ENCODE measurements at places on chromosomes 1 and 21.

GRCh38 chr1:224539971-224540370 is 76.1 kb upstream of the CNIH3 start:
- no peak for DNase-seq

- DNase-seq: no peak
These were observed 5.9 kb downstream of the CAMK1G start for GRCh38 chr1:209589440-209589839.

- no peak for DNase-seq
These were observed 12.3 kb downstream of the BARHL2 start for GRCh38 chr1:90704817-90705216.

- DNase-seq: no peak
These were observed 16.7 kb downstream of the LPAR3 start for GRCh38 chr1:84876353-84876752.

GRCh38 chr1:22500471-22500870 is 48.8 kb downstream of the ZBTB40 start:
- no peak for DNase-seq

- no peak for DNase-seq
These were observed 30.2 kb downstream of the DBT start for GRCh38 chr1:100219457-100219856.

- no peak for DNase-seq
These were observed 433 bp downstream of the TIMM17A start for GRCh38 chr1:201955729-201956143.

- no peak for DNase-seq
These were observed 40.1 kb downstream of the ARHGEF16 start for GRCh38 chr1:3494321-3495308.

DNA sequence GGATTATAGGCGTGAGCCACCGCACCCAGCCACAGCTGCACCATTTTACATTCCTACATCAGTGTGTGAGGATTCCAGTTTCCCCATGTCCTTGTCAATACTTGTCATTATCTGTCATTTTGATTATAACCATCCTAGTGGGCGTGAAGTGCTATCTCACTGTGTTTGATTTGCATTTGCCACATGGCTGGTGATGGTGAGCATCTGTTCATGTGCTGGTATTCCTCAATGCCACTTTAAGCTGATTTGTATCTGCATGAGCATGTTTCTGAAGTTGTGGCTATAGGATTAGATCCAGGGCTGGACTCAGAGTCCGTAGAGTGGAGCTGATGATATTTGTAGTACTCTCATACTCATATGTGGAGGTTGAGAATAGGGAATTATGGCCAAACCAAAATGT is 36.6 kb downstream of the SRRM1 start:
- no peak for DNase-seq

GRCh38 chr1:66563094-66563800 is 29.3 kb downstream of the SGIP1 start:
- DNase-seq: no peak

- DNase-seq: no peak
These were observed 474.6 kb upstream of the USP24 start for GRCh38 chr1:55689800-55690199.

DNA sequence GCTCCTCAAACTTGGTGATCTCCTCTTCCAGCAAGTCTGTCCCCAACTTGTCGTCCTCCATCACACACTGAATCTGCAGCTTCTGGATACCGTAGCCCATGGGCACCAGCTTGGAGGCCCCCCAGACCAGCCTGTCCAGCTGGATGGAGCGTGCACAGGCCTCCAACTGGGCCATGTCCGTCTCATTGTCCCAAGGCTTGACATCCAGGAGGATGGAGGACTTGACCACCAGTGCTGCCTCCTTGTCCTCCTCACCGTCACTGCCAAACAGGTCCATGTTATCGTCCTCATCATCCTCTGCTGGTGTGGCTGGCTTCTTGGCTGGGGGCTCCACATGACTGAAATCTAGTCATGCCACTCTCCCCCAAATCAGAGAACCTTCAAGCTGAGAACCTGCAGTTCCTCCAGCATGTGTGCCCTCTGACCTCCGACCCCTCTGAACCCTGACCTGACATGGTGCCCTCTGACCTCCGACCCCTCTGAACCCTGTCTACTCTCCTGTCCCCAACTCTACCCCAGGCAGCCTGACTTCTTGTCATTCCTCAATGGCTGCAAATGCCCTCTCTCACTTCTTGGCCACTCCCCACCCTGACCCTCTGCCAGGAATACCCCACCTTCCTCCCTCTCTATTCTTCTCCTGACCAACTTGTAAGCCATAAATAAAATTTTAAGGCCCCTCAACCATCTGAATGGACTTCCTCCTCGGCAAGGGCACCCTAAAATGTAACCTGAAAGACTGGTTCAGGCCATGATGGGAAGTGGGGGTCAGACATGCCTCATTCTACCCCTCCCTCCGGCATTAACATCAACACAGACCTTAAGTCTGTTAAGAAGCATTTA is 275.7 kb upstream of the C1orf174 start:
- DNase-seq: no peak

GRCh38 chr1:91617285-91617765 is 116.7 kb downstream of the CDC7 start:
- DNase-seq: no peak

DNA sequence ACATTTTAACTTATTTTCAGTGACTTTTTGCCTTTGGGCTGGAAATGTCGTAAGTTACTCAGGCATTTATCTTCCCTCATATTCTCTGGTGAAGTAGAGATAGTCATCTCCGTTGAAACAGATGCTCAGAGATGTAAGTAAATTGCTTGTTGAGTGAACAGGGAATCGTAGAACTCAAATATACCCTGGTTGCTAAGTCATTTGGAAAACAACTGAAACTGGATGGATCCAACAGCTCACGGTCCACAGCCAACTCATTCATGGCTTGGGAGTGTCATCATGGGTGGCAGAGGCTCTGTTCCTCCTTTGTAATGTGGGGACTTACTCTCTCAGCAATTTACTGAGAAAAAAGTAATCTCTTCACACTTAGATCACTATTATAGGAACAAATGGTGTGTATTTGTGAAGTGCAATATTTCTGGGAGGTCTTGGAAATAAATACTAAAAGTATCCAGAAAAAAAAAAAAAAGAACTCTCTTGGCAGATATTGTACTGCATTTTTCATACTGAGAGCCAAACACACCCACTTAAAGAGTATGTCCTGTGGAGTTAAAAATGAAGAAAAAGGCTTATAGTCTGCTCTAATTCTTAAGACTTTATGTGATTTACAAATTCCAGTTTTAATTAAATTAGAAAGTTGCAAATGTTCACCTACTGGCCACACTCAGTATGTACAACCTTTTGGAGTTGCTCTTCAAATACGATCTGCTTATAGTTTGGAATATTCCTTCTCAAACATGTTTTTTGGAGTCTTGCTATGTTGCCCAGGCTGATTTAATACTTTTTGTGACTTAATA is 107.4 kb downstream of the LEPR start:
- no peak for DNase-seq

DNA sequence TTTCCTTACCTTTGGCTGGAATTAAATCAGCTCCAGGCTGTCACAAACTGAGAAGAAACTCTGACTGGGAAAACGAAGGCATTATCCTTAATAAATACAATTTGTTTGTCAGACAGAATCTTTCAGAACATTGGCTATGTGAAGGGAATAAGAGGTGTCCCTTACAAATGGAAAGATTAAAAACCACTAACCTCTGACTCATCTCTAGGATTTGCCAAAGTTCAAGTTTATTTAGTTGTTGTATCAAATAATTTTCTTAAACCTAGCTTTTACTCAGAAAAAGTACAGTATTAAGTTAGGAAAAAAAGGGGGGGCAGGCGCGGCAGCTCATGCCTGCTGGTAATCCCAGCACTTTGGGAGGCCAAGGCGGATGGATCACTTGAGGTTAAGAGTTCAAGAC is 15.7 kb downstream of the SERTAD4 start:
- DNase-seq: no peak

GRCh38 chr1:116151739-116152576 is 40.8 kb downstream of the MAB21L3 start:
- DNase-seq: peak; percentile 92

DNA sequence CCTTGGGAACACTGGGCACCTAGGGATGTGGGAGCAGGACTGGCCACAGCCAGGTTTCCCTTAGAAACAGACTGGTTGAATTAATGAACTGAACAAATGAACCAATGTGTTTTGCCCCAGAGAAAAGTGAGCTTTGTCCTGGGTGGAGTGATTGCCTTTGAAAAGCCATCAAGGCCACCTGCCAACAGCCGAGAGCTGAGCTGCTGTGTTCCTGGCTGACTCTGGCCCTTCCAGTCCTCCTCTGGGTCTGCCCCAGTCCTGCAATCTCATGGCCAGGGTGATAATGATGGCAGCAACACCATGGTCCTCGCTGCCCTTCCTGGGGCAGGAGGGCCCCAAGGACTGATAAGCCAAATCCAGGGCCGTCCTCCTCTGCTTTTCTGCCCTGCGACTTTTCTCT is 18.2 kb upstream of the GJA9 start:
- no peak for DNase-seq

DNA sequence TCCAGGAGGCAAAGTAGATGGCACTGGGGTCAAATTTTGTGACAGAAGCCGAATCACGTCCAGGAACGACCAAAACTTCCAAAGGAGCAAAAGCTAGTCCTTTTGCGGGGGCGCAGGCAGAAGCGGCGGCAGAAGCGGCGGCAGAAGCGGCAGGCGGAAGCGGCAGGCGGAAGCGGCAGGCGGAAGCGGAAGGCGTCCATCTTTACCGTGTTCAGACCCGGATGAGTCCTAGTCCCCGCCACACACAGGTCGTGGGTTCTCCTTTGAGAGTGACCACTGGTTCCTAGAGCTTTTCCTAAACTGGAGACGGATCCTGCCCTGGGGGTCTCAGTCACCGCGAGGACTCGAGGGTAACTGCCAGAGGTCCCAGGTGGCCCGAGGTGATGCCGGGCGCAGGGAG is 53.6 kb downstream of the POFUT2 start:
- DNase-seq: no peak

GRCh38 chr1:177427811-177428210 is 257.1 kb downstream of the BRINP2 start:
- DNase-seq: no peak

- no peak for DNase-seq
These were observed 54.6 kb upstream of the SYT14 start for GRCh38 chr1:209883341-209883971.

GRCh38 chr21:32036756-32037155 is 163.9 kb downstream of the HUNK start:
- no peak for DNase-seq

GRCh38 chr1:162663589-162664106 is 31.4 kb downstream of the DDR2 start:
- no peak for DNase-seq

GRCh38 chr1:117760485-117760884 is 154.6 kb downstream of the TENT5C start:
- DNase-seq: no peak

- DNase-seq: peak; percentile 25
These were observed at the start of gene RAVER2 for GRCh38 chr1:64744492-64745180. RAVER2 (plus strand) TSS chr1:64745075; CDS start chr1:64745173, 98 bp downstream.
